Suprapubic skin (tissue), 4 donors: ENCODE measurements at places on chromosomes 11 and 22.

DNA sequence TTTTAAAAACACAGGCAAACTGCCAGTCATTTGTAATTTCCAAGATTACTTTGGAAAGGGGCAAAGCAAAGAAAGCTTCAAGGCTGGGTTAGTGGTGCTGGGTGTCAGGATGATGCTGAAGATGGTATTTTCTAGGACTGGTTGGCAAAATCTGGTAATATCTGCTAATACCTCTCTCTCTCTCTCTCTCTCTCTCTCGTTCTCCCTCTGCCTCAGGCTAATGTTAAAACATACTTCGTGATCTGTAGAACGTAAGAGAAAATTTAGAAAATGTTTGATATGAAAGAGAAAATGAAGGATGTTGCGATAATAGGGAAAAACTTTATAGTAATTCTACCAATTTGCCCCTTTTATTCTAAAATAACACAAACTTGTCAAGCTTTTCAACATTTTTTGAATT, 9.4 kb upstream of the LGR4 start:
- H3K4me1 ChIP-seq, result no peaks in the 10 kb centered on the region
- no peak overlapping the region for H3K4me3 ChIP-seq
- DNase-seq, result no peak
- no peak overlapping the region for H3K27ac ChIP-seq

- H3K27me3 ChIP-seq, result no peaks in the 10 kb centered on the region
- H3K4me3 ChIP-seq, result no peak overlapping the region
- no peak overlapping the region for H3K27ac ChIP-seq
- H3K4me1 ChIP-seq, result peaks cover 16% of the 10 kb centered on the region
Observed at GRCh38 chr11:66936311-66936711, 21.9 kb downstream of the PC start.

- no peak overlapping the region for H3K4me3 ChIP-seq
- no peak overlapping the region for H3K27ac ChIP-seq
- DNase-seq, result no peak
- no peaks in the 10 kb centered on the region for H3K27me3 ChIP-seq
Observed at GRCh38 chr11:92424281-92424680, 199.7 kb downstream of the FAT3 start.

GRCh38 chr11:1399386-1400316, 9.9 kb downstream of the BRSK2 start:
- H3K27me3 ChIP-seq, result peaks cover 83% of the 10 kb centered on the region
- no peaks in the 10 kb centered on the region for H3K4me1 ChIP-seq
- DNase-seq, result no peak
- H3K4me3 ChIP-seq, result no peak overlapping the region
- no peaks in the 10 kb centered on the region for H3K36me3 ChIP-seq

GRCh38 chr11:13098063-13098462, 88.9 kb downstream of the RASSF10 start:
- H3K27me3 ChIP-seq, result no peaks in the 10 kb centered on the region
- H3K36me3 ChIP-seq, result no peaks in the 10 kb centered on the region
- no peak for DNase-seq
- no peak overlapping the region for H3K27ac ChIP-seq

- DNase-seq, result no peak
- peak overlapping the region; percentile 68 for H3K27ac ChIP-seq
- no peaks in the 10 kb centered on the region for H3K36me3 ChIP-seq
- H3K4me3 ChIP-seq, result no peak overlapping the region
- peaks cover 41% of the 10 kb centered on the region for H3K4me1 ChIP-seq
Observed at GRCh38 chr11:13053255-13053917, 44.3 kb downstream of the RASSF10 start.

DNA sequence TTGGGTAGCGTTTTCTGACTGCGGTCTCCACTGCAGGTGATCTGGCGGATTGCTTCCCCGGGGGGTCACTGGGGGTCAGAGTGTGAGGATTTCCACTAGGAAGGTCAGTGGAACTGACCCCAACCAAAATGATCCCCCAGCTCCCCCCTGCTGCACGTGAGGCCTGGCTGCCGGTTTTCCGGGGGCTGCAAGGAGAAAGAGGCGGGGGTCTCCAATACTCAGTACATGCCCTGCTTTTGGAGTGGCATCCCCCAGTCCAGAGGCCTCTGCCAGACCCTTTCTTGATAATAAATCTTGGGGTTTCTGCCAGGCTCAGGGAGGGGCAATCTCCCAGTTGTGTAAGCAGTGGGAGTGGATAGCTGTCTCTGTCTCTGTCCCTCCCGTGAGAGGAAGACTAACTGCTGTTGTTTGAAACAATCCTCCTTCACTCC, 71.5 kb upstream of the RTL6 start:
- no peak for DNase-seq
- H3K4me3 ChIP-seq, result no peak overlapping the region
- no peak overlapping the region for H3K27ac ChIP-seq
